HFFc6 (cell line): ENCODE measurements at places on chromosomes 16 and 17.
A peak's percentile ranks its signal among the peaks of the same experiment; 100 is the strongest.

DNA sequence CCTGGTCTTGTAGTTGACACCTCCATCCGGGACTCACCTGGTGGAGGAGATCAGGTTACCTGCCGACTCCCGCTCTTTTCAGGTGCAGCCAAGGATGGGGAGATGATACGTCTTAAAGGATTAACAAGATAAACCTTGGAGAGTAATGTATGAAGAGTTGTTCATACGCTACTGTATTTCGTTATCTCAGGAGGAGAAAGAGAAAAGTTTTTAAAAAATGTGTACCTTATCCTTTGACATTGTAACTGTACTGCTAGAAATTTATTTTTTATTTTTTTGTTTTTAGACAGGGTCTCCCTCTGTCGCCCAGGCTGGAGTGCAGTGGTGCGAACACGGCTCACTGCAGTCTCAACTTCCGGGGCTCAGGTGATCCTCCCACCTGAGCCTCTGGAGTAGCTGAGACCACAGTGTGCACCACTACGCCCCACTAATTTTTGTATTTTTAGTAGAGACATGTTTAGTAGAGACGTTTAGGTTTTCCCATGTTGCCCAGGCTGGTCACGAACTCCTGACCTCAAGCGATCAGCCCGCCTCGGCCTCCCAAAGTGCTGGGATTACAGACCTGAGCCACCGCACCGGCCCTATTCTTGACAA lies 764 bp upstream of the SMURF2 start:
- DNase-seq: no peak

- no peak for DNase-seq
These were observed 20.2 kb upstream of the OR3A1 start for GRCh38 chr17:3318336-3318735.

DNA sequence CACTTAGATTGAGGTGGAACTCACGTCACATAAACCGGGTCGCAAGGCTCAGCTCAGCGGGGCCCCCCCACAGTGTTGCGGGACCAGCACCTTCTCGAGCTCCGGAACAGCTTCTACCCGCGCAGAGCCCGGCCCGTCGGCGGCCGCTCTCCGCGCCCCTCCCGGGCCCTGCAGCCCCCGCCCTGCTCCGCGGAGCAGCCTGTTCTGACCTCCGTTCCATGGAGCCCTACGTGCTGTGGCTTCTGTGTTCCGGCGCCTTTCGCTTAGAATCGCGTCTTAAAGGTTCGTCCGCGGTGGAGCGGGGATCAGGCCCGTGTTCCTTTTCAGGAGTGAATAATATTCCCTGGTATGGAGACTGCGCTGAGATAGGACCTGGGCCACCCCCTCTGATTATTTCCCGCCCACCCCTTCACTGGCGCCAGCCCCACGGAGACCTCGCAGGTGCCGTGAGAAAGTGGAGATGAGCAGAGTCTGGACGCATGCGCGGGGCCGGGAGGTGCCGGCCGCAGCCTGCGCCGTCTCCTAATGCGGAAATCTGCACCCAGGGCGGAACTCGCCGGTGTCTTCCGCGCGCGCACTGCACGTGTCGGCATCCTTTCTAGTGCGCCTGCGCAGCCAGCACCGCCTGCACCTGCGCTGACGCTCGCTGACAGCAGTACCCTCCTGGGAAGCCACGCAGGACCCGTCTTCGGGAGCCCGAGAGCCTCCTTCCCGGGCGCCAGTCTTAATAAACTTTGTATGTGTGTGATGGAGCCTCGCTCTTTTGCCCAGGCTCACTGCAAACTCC lies 30.9 kb downstream of the ZNF778 start:
- DNase-seq: no peak

DNA sequence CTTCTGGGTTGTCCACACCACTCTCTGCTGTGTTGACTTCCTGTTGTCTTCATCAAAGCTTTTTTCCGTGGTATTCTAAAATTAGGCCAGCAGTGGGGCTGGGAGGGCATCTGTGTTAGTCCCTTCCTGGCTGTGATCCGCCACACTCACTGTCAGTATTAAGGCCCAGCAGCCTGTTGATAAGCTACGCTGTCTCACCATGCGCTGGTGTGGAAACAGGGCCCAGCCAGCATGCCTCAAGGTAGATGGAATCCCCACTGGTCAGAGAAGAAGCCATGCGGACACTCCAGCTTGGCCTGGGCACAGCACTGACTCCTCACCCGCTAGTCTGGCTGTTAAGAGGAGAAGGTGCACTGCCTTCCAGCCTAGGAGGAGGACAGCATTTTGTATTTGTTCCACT lies 11.4 kb downstream of the CDR2L start:
- no peak for DNase-seq

DNA sequence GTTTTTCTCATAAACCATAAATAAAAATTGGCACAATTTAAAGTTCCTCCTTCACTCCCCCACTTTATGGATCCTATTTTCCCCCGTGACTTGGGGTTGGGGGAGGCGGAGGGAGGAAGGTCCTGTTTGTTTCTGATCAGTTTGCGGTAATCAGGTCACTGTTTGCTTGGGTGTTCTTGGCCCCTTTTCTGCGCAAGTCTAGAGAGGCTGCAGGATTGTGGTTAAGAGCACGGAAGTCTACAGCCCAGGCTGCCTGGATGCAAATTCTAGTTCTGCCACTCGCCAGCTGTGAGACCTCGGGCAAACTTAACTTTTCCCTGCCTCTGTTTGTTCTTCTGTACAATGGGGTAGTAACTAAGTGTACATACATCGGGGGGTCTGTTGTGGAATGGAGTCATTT lies 12.1 kb downstream of the ATP2C2 start:
- DNase-seq: no peak

DNA sequence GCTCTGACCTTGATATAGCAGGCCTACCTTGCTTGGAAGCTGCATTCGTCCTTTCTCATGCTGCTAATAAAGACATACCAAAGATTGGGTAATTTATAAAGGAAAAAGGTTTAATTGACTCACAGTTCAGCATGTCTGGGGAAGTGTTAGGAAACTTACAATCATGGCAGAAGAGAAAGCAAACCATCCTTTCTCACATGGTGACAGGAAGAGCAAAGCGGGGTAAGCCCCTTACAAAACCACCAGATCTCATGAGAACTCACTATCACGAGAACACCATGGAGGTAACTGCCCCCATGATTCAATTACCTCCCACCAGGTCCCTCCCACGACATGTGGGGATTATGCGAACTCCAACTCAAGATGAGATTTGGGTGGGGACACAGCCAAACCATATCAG lies 6.0 kb upstream of the MAPT start:
- DNase-seq: no peak

GRCh38 chr17:49146620-49147306 lies 14.2 kb downstream of the B4GALNT2 start:
- peak; percentile 99 for DNase-seq

DNA sequence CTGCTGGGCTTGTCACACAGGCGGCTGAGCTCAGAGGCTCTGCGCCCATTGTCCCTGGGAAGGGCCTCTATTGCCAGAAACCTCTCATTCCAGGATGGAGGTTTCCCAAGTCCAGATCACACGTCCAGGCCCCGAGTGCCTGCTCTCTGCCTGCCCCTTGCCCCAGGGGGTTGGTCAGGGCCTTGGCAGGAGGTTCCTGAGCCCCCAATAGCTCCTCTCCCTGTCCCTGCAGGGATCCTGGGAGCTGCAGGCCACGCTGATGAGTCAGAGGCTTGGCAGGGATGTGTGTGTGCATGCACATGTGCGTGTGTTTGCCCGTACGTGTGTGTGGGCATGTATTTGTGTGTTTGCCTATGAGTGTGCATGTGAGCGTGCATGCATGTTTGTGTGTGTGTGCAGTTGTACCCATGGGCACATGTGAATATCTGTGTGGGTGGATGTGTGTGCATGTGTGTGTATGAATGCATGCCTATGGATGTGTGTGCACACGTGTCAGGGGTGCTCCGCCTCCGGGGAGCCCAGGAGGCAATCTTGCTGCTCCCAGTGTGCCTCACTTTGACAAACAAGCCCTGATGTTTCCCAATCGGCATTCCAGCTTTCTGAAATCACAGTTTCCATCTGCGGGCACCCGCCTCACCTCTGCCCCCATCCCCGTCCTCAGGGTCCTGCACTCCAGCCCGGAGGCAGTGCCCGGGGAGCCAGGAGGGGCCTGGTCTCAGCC lies 98.4 kb upstream of the GSE1 start:
- DNase-seq: peak; percentile 92
